NCI-H1092 treated with DMSO at 0.1 percent for 48 hours (cell line): ENCODE measurements at places on chromosomes 13 and 19.

GRCh38 chr19:13091400-13092157, 11.1 kb downstream of the LYL1 start:
- peak; percentile 14 for DNase-seq

GRCh38 chr13:44395976-44396694, 22.5 kb downstream of the SERP2 start:
- DNase-seq, result no peak

DNA sequence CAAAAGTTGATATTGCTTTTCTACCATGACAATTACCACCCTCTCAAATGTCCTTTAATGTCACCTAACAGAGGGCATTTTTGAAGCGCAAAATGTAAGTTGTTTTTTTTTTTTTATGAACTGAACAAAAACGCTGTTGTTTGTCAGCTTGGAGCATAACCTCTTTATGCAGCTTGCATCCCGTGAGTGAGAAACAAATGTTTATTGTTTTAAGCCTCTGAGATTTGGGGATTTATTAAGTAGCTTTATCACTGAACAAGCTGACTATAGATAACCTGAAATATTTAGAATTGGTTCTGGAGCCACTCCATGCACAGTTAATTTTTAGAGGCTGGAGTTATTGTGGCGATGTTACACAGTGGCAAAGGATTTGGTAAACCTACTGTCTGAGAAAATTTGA, 80.1 kb upstream of the ATXN8OS start:
- DNase-seq, result no peak

DNA sequence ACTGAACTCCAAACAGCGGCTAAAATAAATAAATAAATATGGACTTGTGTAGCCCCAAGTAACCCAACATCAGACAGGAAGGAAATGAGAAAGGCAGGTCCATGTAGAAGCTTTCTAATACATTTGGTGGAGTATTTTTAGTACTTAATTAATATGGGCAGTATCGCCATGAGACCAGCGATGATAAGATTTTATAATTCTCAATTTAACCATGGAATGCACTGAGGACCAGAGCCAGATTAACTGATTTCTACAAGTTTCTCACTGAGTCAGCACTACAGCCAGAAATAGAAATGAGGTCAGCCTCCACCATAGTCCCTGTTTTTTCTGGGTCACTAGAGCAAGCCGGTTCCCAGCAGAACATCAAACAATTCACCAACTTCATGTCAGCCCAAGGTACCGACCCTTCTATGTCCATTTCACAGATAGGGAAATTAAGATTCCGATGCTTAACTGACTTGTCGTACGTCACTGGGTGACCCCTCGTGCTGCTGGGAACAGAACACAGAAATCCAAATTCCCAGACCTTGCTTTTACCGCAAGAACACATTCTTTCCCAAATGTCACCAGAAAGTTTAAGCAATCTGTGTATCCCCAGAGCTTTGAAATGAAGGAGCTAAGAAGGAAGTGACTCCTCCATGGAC, 90.4 kb downstream of the COL4A1 start:
- DNase-seq, result no peak

- no peak for DNase-seq
Observed at GRCh38 chr19:17590866-17591265, 35.4 kb downstream of the COLGALT1 start.

- peak; percentile 7 for DNase-seq
Observed at GRCh38 chr19:51333836-51334460, 8.0 kb downstream of the VSIG10L start.

GRCh38 chr13:49326222-49326917, 78.6 kb downstream of the CDADC1 start:
- DNase-seq, result no peak
